B cell (primary cell): ENCODE measurements at places on chromosomes 11 and 22.

GRCh38 chr11:134835561-134835960, 423.5 kb upstream of the B3GAT1 start:
- no peak for DNase-seq

DNA sequence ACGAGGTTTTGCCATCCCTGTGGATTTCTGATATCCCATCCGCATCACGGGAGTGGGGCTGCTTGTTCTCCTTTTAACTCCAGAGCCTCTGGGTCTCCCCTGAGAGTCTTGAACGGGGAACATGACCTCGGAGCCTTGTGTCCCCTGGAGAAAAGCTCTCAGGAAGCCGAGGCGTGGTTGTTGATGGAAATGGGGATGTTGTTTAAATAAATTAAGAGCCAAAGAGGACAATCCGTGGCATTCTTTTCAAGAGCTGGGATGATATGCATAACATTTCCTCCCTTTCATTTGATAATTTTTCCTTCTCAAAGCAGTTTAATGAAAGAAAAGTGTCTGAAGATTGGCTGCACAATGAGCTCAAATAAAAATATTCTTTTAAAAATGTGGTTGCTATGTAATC, 14.2 kb downstream of the TSPAN18 start:
- DNase-seq: no peak

DNA sequence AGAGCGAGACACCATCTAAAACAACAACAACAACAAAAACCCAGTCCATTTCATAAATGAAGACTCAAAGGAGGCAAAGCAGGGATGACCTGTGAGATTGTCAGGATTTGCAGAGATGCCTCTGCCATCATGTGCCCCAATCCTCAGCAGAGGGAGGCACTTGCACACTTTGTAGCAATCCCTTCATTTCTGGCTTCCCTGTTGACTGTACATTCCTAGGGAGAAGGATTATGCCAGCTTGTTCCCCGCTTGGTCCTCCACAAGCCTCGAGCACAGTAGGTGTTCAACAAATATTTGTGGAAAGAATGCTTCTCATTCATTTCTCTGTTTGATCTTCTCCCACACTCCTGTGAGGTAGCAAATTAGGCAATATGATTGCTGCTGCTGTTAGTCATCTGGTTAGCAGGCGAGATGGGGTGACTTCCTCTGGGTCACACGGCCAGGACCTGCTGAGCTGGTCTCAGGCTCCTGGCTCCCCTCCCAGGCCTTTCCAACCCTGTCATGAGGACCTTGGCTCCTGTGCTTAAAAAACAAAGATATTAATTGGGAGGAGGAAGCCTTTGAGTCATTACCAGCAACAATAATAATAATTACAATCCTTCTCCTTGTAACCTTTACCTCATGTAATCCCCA, 34.1 kb downstream of the LIF start:
- no peak for DNase-seq

- no peak for DNase-seq
Observed at GRCh38 chr11:36019722-36020121, 75.9 kb downstream of the LDLRAD3 start.

DNA sequence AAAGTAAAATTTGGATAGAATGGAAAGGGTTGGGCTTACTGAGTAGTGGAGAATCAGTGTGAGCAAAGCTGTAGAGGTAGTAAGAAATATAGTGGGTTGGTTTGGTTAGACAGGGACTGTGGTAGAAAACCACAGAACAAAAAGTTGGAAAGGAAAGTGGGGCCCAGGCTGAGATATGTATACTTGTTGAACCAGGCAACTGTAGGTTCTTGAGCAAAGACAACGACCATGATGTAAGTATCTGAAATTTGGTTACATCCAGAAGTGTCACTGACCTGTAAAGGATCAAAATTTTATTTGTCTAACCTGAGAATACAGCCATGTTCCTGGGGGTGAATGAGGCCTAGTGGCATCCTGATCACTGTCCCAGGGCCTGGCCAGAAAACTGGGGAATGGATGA, 114.1 kb downstream of the STIM1 start:
- no peak for DNase-seq

GRCh38 chr11:24859801-24860300, 363.0 kb downstream of the LUZP2 start:
- DNase-seq: no peak

DNA sequence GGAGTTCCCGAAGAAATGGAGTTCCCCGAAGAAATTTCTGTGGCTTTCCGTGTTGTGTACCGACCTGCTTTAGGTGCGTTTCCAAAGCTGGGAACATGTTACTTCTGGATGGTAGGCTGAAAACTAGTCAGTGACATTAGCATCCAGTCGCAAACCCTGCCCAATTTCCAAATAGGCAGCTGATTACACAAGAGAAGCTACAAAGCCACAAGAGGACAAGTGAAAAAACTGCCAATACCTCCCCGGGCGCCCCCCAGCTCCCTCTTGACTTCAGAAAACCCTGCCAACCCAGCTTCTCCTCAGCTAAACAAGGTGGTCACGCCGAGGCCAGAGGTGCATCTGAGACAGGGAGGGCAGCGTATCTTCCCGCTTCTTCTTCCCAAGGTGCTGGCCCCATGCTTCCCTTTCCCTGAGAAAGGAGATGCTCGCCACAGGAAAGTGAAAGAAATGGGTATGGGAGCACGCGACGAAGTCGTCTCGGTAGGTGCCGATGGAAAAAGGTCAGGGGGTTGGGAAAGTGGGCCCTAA, 551 bp downstream of the AGBL2 start:
- no peak for DNase-seq
